Activated naive CD4-positive, alpha-beta T cell treated with anti-CD3 and anti-CD28 coated beads, Interleukin-2, amount 10 ng/mL, durations not matched to agents 7 days and 5 days (primary cell): ENCODE measurements at places on chromosomes 11 and 22.
A peak's percentile ranks its signal among the peaks of the same experiment; 100 is the strongest.

DNA sequence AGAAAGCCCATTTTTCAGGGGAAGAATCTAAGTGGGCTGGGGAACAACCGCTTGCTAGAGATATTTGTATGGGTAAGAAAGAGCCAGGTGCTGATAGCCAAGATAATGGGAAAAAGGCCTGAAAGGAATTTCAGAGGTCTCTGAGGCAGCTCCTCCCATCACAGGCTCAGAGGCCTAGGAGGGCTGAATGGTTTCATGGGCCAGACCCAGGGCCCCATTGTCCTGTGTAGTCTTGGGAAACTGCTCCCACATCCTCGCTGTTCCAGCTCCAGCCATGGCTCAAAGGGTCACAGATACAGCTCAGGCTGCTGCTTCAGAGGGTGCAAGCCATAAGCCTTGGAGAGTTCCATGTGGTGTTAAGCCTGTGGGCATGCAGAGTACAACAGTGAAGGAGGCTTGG is 73.2 kb upstream of the ARHGAP20 start:
- H3K4me3 ChIP-seq = no peak overlapping the region
- DNase-seq = no peak
- no peaks in the 10 kb centered on the region for H3K4me1 ChIP-seq
- no peaks in the 10 kb centered on the region for H3K36me3 ChIP-seq

GRCh38 chr11:68076371-68077042 is 37.7 kb downstream of the TCIRG1 start:
- DNase-seq = no peak
- no peak overlapping the region for H3K4me3 ChIP-seq
- H3K36me3 ChIP-seq = no peaks in the 10 kb centered on the region
- H3K27me3 ChIP-seq = no peaks in the 10 kb centered on the region
- no peaks in the 10 kb centered on the region for H3K4me1 ChIP-seq

DNA sequence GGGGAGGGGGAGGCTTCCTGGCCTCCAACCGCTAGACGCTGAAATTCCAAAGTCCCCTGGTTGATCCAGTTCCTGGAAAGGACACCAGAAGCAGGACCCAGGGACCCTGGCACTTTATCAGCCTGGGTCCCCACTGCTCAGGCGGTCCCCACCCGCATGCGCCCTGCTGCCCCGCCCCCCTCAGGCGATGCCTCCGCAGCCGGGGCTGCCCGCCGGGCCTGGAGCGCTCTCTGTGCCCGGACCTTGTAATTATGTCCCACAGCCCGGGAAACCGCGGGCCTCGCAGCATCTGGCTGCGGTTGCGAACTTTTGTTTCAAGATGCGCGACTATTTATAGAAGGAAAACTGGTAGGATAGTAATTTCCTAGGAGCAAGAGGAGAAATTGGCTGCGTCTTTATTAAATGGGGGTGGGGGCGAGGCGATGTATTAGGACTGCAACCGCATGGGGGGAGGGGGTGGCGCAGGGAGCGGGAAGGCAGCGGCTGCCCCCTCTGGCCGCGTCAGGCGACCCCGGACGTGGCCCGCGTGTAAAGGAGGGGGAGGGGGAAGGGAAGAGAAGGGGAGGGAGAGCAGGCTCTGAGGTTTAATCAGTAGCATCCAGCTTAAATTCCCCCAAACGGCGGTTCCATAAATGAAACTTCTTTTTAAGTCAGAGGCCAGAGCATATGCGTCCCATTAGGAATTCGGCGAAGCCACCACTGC is 6.1 kb downstream of the WNT7B start:
- H3K27me3 ChIP-seq = peaks cover 99% of the 10 kb centered on the region
- no peak for DNase-seq
- H3K4me3 ChIP-seq = no peak overlapping the region
- no peak overlapping the region for H3K27ac ChIP-seq
- no peaks in the 10 kb centered on the region for H3K36me3 ChIP-seq

DNA sequence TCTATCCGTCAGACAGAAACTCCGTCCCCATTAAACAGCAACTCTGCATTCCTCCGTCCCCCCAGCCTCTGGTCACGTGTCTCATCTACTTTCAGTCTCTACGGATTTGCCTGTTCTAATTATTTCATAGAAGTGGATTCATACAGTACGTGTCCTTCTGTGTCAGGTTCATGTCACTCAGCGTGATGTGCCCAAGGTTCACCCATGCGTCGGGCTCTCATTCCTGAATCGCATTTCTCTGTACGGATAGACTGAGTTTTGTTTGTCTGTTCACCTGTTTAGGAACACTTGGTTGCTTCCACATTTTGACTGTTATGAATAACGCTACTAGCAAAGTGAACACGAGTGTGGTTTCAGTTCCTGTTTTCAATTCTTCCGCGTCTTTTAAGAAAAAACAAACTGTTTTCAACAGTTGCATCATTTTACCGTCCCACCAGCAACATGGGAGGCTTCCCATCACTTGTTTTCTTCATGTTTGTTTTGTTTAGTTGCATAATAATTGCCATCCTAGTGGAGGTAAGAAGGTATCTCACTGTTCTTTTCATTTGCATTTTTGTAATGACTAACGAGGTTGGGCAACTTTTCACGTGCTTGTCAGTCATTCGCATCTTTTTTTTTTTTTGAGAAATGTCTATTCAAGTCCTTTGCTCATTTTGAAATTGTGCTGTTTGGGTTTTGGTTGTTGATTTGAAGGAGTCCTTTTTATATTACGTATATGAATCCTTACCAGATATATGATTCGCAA is 8.9 kb upstream of the NLRP6 start:
- peak overlapping the region; percentile 79 for H3K4me3 ChIP-seq
- peaks cover 16% of the 10 kb centered on the region for H3K36me3 ChIP-seq
- DNase-seq = peak; percentile 73
- peaks cover 43% of the 10 kb centered on the region for H3K4me1 ChIP-seq

- no peak overlapping the region for H3K27ac ChIP-seq
- H3K36me3 ChIP-seq = no peaks in the 10 kb centered on the region
- DNase-seq = no peak
- H3K4me3 ChIP-seq = no peak overlapping the region
- H3K27me3 ChIP-seq = peaks cover 29% of the 10 kb centered on the region
- H3K4me1 ChIP-seq = peaks cover 3% of the 10 kb centered on the region
Observed at GRCh38 chr11:34318111-34319037, 39.4 kb downstream of the ABTB2 start.

GRCh38 chr22:26702906-26703830 is 45.8 kb downstream of the MIAT start:
- H3K36me3 ChIP-seq = peaks cover 38% of the 10 kb centered on the region
- no peak for DNase-seq
- no peaks in the 10 kb centered on the region for H3K27me3 ChIP-seq
- H3K4me1 ChIP-seq = no peaks in the 10 kb centered on the region

- no peak for DNase-seq
- H3K4me3 ChIP-seq = no peak overlapping the region
- H3K4me1 ChIP-seq = no peaks in the 10 kb centered on the region
- no peaks in the 10 kb centered on the region for H3K36me3 ChIP-seq
- H3K27ac ChIP-seq = no peak overlapping the region
Observed at GRCh38 chr22:46482056-46482675, 55.3 kb downstream of the CELSR1 start.

DNA sequence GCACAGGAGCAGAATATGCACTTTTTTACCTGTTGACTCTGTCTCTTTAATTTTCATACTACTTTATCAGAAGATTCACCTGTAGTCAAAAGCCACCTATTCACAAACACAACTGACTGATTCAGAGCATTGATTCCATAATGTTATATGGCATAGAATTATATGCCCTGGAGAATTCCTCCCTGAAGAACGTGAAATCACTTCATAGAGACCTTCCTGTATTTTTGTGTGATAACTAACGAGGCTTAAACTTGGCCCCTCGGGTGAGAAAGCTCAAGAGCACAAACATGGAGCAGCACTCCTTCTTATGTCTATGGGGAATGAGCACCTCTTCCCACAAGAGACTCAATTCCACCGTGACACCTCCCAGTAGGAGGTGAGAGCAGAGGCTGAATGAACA is at the start of gene OR10A6:
TSS of gene OR10A6 (minus strand) at position 101 of the 400 bp plus-strand sequence. CDS start 2,606 bp downstream, outside the sequence.
- H3K4me1 ChIP-seq = no peaks in the 10 kb centered on the region
- peaks cover 5% of the 10 kb centered on the region for H3K27me3 ChIP-seq
- no peak for DNase-seq
- no peak within 1 kb of the TSS for H3K4me3 ChIP-seq
- no peak within 1 kb of the TSS for H3K27ac ChIP-seq

DNA sequence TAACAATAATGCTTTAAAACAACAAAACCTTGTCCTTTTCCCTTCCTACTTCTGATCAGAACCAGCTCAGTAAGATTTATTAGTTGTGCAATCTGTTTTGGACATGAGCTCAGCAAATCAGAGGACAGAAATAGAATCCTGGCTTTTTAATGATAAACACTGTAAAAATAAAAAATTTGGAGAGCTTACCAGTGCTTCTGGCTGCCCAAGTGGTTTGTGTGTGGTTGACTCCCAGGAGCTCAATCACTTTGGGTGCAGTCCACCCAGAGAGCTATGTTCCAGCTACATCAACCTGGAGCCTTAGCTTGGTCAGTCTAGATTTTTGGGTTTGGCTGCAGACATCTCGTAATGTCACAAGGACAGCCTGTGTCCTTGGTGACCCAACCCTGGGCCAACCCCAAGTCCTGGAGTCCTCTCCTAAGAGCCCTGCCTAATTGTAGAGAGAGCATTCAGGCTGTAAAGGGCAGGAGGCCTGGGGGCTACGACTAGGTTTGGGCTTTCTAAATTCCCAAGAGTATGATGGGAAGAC is 28.5 kb downstream of the CD44 start:
- DNase-seq = no peak
- H3K27ac ChIP-seq = peak overlapping the region; percentile 99
- peak overlapping the region; percentile 2 for H3K4me3 ChIP-seq
- H3K27me3 ChIP-seq = no peaks in the 10 kb centered on the region
- H3K36me3 ChIP-seq = peaks cover 74% of the 10 kb centered on the region

- no peak overlapping the region for H3K4me3 ChIP-seq
- H3K27ac ChIP-seq = no peak overlapping the region
- no peaks in the 10 kb centered on the region for H3K27me3 ChIP-seq
- no peak for DNase-seq
- no peaks in the 10 kb centered on the region for H3K36me3 ChIP-seq
Observed at GRCh38 chr11:31247321-31247720, 122.2 kb downstream of the DCDC1 start.

DNA sequence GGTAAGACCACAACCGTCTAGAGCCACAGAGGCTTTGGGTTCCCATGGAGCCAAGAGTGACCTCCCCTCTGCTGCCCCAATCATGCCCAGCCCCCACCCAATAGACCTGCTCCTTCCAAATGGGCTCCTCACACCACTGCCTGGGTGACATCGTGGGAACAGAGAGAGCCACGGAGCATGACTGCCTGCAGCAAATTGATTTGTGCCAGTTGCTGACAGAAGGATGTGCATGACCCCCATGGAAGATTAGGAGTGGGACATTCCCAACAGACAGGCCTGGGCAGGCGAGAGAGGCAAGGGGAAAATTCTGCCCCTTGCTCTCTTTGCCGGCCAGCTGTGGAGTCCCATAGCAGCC is 88.5 kb downstream of the TENM4 start:
- no peaks in the 10 kb centered on the region for H3K36me3 ChIP-seq
- peaks cover 3% of the 10 kb centered on the region for H3K27me3 ChIP-seq
- no peak for DNase-seq
- H3K4me3 ChIP-seq = no peak overlapping the region
- no peak overlapping the region for H3K27ac ChIP-seq
- no peaks in the 10 kb centered on the region for H3K4me1 ChIP-seq

DNA sequence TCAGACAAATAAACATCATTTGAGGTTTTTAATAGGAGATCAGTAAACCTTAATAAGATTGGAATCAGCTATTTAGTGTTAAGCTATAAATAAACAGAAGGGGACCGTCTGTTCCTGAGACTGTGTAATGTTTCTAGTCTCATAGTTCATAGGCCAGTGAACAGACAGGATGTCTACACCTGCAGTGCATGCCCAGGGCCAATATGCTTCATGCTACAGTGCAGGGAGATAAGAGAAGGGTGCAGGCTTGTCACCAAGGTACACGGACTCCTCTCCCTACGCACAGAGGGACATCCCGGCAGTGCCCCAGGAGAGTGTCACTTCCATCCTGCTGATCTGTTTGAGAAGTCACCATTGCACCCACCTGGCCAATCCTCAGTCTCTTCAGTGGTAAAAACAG is 148.6 kb downstream of the OPCML start:
- H3K4me1 ChIP-seq = no peaks in the 10 kb centered on the region
- no peak for DNase-seq
- H3K27me3 ChIP-seq = no peaks in the 10 kb centered on the region

DNA sequence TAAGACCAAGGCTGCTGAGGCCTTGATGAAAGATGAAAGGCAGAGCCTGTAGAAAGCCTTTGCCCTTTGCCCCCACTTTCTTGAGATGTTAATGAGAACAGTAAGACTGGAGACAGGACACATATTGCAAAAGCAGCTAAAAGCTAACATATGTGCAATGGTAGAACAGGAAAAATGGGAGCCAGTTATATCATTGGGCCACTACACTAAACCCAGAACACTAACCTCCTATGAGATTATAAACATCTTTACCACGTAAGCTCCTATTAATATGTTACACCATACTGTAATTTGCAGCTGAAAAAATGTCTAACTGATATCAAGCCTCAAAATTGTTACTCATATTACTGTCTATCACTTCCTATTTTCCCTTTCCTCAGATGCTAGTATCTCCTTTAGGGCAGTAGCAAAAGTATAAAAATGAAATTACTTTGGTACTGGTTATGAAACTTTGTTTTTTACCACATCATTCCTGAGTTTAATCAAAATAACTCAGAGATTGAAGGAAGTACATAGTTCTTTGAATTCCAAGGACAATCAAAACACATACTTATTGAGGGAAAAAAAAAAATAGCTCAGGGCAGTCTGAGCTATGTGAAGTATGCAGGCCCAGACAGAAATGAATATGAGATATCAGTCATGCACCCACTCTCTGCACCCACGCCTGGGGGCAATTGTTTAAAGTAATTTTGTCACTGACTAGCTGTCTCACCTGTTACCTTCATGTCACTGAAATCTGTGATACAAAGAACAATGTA is 9.1 kb downstream of the HPS5 start:
- H3K27ac ChIP-seq = no peak overlapping the region
- H3K36me3 ChIP-seq = peaks cover 18% of the 10 kb centered on the region
- H3K4me1 ChIP-seq = peaks cover 11% of the 10 kb centered on the region

DNA sequence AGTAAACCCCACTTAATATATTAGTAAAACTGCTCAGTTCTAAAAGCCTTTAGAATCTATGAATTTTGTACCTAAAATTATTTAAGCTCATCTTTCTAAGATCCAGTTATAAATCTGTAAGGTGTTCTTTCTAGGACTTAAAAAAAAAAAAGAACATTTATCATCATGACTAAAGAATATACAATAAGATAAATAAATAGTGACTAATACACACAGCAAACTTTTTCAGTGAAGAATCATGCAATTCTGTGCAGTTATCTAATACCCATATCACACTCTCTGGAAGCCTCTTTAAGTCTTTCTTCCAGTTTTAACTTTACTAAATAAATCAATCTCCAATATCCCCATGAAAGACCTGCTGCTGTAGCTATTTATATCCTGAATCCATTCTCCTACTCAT is 59.8 kb downstream of the CEP57 start:
- DNase-seq = no peak
- H3K4me1 ChIP-seq = no peaks in the 10 kb centered on the region
- no peak overlapping the region for H3K27ac ChIP-seq

DNA sequence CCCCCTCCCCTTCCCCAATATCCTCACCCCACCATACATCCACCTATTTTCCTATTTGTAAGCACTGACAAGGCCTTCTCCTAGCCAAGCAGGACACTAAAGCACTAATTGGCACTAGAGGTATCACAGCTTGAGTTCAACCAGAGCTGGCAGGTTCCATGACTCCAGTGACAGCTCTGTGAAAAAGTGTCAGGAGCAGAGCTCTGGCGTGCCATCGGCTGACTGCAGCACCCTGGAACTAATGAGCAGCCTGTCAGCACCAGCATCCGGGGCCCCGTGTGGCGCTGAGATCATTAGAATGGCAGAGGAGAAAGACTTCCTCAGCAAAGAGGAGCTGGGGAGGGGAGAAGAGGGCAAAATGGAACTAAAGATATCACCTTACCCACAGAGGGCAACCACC is 847.4 kb downstream of the NTM start:
- H3K4me3 ChIP-seq = no peak overlapping the region
- no peak for DNase-seq
- H3K36me3 ChIP-seq = no peaks in the 10 kb centered on the region
